Daoy (cell line): ENCODE measurements at places on chromosomes 7 and 10. TPM values are rescaled to one million over a fixed set of nuclear protein-coding genes. Genes with fewer than 3 reads are reported as not detected.

Gene SAMD9
- total RNA-seq, result 13.5 and 16.9 TPM in 2 replicates

Gene RSBN1L
- 12.2 and 24.4 TPM in 2 replicates for total RNA-seq

Gene CYP3A7
- not detected in 2 replicates for total RNA-seq

Gene AASS
- total RNA-seq, result 39.8 and 44.1 TPM in 2 replicates

Gene FAM237B
- total RNA-seq, result not detected in 2 replicates

Gene AGAP9
- 1.3 and 2.6 TPM in 2 replicates for total RNA-seq

Gene NPTX2
- 4.5 and 8.0 TPM in 2 replicates for total RNA-seq

Gene C10orf67
- not detected in 2 replicates for total RNA-seq

Gene UFSP1
- 4.8 and 6.1 TPM in 2 replicates for total RNA-seq

Gene GRK5
- total RNA-seq, result 6.1 and 9.8 TPM in 2 replicates

Gene RPP30
- total RNA-seq, result 76.5 and 97.4 TPM in 2 replicates

Gene GSTO2
- total RNA-seq, result 0.06 and 0.48 TPM in 2 replicates

- DNase-seq, result peak; percentile 92
Observed at GRCh38 chr7:17680026-17680425, 260.3 kb downstream of the SNX13 start.

GRCh38 chr7:157279741-157280215 is 57.0 kb upstream of the DNAJB6 start:
- no peak for DNase-seq

DNA sequence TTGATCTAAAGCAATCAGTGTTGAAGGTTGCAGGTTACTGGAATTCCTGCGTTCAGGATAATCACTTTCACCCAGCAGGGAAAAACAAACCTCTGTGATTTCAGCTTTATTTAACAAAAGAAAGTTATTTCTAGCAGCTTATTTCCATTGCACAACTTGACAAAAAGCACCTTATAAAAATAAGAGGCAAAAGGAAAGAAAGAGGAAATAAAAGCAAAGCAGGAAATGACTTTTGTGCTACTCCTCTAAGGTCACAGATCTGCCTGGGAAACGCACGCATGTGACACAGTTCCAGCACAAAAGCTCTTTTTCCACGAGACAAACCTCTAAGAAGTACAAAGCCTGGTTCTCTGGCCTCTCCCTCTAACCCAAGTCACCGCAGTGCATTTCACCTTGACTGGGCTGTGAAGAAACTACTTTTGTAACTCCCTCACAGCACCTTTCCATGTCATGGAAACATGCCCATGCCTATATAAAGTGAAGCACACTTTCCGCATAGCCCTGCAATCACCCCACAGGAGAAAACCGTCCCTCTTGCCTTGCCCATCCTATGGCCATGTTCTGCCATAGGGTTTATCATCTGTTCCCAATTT is 870 bp downstream of the ANK3 start:
- DNase-seq, result no peak

- no peak for DNase-seq
Observed at GRCh38 chr7:22124941-22125340, 179.2 kb upstream of the CDCA7L start.

DNA sequence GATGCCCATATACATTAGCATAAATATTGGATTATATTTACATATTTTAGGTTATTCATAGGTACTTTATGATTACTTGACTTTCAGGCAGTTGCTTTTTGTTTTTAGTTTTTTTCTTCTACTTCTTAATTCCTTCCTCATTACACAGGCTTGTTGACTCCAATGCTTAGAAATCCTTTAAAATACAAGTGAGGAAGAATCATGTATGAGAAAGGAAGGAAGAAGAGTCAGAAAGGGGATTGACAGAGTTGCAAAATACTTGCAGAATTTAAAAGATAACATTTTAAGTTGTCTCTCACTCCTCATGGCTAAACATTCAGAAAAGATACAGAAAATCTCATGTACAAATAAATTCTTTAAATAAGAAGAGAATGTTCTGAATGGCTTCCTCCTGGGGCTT is 61.9 kb downstream of the ATXN7L1 start:
- no peak for DNase-seq

DNA sequence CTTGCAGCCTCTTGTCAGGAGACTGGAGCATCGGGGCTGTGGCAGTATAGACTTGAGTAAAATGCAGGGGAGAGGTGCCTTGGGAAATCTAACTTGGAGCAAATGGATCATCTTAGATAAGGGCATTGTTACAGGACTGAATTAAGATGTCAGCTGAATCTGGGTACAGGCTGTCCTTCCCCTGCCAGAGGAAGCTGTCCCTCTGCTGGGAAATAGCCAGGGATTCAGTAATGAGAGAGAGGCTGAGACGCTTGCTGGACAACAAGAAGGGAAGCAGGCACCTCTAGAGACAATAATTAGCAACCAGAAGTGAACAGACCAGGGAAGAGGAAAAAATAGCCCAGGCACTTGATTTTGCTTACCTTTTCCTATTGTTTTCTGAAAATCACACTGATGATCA is 20.7 kb upstream of the RAPGEF5 start:
- DNase-seq, result no peak

- DNase-seq, result no peak
Observed at GRCh38 chr10:10294184-10294880, 723.3 kb upstream of the CELF2 start.

- no peak for DNase-seq
Observed at GRCh38 chr10:52855546-52856325, 83.2 kb upstream of the MBL2 start.

DNA sequence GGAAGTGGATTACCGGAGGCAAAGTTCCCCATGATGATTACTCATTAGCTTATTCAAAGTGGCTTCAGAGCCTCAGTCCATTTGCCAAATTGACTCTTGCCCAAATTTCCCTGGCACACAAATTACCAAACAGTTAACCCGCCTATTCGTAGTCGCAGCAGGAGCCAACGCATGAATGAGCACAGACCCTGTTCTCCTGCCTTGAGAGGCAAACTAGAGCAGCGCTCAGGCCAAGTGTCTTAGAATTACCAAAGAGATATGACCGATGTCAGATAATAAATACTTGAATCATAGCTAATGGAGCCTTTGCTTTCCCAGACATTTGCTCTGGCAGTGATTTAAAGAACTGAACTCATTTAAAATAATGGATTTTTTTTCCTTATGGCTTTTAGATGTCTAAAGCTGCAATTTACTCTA is 64.9 kb downstream of the CTTNBP2 start:
- peak; percentile 92 for DNase-seq

- peak; percentile 91 for DNase-seq
Observed at GRCh38 chr10:35795131-35795824, 153.2 kb upstream of the FZD8 start.

DNA sequence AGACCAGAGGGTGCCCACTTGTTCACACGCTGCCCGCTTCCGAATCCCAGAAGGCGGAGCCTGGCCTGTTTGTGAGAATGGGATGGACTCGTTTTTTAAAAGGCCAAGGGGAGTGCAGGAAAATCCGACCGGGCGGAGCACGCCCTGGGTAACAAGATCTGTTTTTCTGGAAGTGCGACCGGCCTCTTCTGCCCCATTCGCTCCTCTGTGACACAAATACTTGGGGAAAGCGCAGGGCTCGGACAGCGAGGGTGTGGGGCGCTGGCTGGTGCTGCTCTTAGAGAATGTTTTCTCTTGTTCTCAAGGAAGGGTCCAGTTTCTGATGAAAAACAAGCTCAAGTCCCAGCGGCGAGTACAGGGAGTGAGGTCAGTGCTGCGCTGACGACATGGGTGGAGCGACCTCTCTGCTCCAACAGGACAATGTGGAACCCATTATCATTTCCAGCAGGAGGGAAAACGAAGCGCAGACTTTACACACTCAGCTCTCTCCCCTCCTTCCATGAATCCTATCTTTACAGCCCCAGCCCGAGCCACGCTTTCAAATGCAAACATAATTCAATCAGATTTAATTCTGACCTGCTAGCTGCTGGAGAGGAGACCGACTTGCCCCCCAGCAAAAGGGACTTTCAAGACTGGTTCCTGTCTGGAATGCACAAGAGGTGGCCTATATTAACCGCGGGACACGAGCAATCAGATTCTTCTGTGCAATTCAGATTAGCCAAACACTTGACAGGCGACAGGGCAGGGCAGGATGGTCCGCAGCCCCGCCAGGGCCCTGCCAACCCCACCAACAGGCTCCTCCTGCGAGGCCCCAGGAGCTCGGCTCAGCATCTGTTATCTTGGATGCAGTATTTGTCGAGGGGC is 1.1 kb downstream of the RADIL start:
- peak; percentile 74 for DNase-seq

DNA sequence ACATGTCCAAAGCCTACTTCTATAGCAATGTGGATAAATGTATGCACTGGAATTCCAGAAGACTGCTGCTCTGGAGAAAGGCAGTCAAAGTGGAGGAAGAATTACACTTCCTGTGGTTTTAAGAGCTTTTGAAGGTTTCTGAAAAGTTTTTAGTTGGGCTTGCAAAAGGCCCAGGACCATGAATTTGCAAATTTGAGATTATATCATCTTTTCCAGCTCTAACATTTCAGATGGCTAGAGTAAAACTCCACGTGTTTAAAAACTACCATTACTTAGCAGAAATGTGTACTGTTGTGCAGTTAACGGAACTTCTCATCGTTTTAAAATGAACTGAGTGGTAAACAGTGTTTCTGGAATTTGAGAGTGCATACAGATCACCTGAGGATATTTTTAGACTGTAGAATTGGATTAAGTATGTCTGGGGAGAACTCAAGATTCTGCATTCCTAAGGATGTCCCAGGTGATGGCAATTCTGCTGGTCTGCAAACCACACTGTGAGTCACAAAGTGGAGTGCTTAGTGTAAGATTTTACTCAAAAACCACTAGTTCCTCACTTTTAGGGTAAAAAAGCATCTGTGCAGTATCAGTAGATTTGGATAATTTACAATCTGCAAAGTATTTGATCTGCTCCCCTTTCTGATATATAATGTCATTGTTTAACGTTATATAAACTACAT is 32.9 kb upstream of the CCDC71L start:
- DNase-seq, result no peak

DNA sequence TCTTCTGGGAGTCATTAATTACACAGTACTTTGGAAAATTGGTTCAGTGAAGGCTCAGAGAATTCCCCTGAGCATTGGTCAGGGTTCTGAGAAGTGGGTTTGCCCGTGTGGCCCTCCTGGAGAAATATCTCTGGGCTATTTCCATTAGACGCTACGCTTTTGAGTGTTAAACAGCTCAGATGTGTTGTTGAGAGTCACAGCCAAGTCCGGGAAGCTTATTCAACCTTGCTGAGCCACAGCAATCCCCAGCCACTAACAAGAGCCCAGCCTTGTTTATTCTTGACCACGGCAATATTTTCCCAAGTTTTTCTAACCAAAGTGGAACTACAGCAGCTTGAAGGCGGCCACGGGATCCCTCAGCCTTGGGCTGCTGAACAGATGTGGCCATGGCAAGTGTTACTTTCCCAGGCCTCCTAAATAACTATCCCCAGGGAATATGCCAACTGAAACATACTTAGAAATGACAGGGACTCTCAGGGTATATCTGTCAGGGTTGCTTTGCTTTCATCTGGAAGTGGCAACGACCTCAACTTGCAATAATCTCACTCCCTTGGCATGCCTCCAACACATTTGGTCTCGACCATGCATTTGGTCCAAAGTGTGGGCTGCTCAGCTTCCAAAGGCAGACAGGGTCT is 214.7 kb downstream of the EMX2 start:
- DNase-seq, result no peak

GRCh38 chr7:19749658-19750057 is 23.8 kb downstream of the TMEM196 start:
- DNase-seq, result peak; percentile 39

DNA sequence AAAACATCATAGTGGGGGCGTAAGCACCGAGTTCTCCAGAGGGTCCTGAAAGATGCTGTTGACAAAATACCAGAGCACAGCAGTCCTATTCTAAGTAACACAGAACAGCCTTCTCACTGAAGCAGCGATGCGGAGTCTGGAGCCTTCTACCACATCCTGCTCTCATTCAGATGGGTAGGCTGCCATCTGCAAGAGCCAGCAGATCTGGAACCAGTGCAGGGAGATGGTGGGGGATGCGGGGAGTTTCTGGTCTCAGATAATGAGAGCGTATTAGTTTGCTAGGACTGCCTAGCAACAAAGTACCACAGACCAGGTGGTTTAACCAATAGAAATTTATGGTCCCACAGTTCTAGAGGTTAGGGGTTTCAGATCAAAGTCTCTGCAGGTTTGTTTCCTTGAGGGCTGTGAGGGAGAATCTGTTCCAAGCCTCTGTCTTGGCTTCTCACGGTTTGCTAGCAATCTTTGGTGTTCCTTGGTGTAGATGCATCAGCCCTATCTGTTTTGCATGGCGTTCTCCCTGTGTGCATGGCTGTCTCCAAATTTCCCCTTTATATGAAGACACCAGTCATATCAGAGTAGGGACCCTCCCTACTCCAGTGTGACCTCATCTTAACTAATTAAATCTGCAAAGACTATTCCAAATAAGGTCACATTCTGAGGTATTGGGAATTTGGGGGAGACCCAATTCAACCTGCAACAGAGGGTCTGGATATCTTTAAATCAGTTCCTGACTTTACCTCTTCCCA is 52.0 kb upstream of the STEAP1B start:
- DNase-seq, result no peak

- no peak for DNase-seq
Observed at GRCh38 chr10:78904196-78904595, 164.6 kb upstream of the ZMIZ1 start.

DNA sequence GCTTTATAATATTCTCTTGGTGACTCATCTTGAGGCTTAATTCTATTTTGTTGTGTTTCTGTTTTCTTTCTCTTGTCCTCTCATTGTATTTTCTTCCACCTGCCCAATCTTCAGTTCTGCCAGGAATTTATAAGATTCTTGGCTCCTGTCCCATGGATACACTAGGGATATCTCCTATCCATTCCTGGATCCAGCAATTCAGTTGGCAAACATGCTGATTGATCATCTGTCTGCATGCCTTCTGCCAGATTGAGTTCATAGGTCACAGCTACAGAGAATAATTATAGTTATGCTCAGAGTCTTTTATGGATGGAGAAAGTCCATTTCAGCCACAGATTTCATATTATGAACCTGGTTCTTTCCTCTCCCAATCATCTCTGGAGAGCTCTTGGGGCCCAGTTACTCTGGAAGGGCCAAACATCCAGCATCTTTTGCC is 140.4 kb upstream of the MAGI2 start:
- no peak for DNase-seq

- no peak for DNase-seq
Observed at GRCh38 chr7:95907337-95907736, 135.0 kb downstream of the DYNC1I1 start.

DNA sequence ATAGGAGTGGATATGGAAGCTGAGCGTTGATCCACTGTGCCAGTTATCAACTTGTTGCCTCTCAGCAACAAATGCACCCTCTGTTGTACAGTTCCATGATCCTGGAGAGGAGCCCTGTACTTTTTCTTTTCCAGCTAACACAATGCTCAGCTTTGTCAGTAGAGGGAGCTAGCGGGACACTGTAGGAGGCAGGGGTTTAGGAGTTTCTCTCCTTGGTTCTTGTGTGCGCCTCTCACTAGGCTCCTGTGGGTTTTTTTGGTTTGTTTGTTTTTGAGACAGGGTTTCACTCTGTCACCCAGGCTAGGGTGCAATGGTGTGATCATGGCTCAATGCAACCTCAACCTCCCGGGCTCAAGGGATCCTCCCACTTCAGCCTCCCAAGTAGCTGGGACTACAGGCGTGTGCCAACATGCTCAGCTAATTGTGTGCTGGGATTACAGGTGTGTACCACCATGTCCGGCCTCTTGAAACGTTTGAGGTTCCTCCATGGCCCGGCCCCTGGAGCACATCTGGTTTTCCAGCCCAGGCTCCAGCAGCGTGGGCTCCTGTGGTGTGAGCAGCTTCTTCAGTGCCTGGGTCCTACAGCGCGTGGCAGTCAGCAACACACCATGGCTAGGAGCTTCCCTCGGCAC is 12.0 kb upstream of the MARVELD1 start:
- DNase-seq, result peak; percentile 55

- no peak for DNase-seq
Observed at GRCh38 chr7:31648288-31648687, 38.7 kb upstream of the PPP1R17 start.
